Retina (tissue), 1 donor: ENCODE measurements at places on chromosomes 7 and 10.

GRCh38 chr10:92640107-92640506, 47.2 kb downstream of the KIF11 start:
- DNase-seq, result no peak

- no peak for DNase-seq
Observed at GRCh38 chr10:109207361-109207760, 716.0 kb downstream of the XPNPEP1 start.

DNA sequence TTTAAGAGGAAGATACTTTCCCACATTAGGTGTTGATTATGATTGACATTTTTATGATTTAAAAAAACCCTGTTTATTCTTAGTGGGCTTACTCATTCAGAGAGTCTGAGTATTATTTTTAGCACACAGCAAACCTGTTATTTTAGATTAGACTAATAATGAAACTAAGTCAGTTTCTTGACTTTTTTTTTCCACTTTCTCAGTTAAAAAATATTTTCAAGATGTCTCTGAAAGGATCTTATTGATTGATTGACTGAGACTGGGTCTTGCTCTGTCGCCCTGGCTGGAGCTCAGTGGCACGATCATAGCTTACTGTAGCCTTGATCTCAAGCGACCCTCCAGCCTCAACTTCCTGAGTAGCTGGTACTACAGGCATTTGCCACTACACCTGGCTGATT, 20.4 kb upstream of the INPP5F start:
- DNase-seq, result no peak

DNA sequence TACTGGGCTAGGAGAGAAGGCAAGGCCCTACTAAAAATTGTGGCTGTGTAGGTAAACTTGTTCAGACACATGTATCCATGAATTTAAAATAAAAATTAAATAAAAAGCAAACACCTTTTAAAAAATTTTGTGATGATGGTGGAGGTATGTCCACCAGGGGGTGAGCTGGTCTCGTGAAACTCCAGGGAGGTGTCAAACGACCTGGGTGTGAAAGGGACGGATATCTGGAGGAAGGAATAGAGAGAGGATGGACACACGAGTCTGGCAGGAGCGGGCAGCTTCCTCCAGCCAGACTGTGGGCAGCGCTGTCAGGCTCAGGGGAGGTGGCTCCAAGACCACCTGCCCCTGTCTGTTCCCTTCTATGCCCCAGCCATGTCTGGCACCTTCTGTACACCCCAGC, 34.8 kb upstream of the DMBT1 start:
- no peak for DNase-seq

GRCh38 chr7:137091396-137091795, 222.9 kb downstream of the CHRM2 start:
- no peak for DNase-seq

- DNase-seq, result no peak
Observed at GRCh38 chr10:123269675-123270074, 115.5 kb downstream of the BUB3 start.

GRCh38 chr10:79268742-79269141, 78.5 kb upstream of the PPIF start:
- no peak for DNase-seq

DNA sequence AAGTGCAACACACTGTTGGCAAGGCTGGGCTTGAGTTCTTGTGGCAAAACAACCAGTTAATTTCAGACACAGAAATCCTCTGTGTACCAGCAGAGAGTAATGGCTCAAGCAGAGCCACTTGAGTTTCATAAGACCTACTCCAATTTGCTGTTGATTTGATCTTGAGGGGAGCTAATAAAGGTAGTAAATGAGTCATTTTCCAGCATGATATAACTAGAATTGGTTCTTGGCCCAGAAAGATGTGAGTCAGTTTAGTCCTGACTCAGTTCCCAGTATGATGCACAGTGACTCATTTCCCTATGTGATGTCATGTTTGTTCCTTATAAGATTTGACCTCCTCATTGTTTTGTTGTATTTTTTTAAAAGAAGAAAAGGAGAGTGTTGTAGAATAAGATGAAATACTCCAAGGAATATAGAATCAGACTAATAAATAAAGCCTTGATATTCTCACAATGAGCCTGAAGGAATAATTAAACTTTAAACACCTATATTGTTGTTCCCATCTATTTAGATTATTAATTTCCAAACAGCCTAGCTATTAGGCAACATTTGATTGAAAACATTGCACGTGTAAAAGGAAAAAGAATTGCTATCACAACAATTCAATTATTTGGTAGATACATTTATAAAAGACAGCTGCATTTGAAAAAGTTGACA, 186.2 kb downstream of the REEP3 start:
- no peak for DNase-seq

GRCh38 chr10:12432402-12433189, 83.2 kb downstream of the CAMK1D start:
- no peak for DNase-seq

DNA sequence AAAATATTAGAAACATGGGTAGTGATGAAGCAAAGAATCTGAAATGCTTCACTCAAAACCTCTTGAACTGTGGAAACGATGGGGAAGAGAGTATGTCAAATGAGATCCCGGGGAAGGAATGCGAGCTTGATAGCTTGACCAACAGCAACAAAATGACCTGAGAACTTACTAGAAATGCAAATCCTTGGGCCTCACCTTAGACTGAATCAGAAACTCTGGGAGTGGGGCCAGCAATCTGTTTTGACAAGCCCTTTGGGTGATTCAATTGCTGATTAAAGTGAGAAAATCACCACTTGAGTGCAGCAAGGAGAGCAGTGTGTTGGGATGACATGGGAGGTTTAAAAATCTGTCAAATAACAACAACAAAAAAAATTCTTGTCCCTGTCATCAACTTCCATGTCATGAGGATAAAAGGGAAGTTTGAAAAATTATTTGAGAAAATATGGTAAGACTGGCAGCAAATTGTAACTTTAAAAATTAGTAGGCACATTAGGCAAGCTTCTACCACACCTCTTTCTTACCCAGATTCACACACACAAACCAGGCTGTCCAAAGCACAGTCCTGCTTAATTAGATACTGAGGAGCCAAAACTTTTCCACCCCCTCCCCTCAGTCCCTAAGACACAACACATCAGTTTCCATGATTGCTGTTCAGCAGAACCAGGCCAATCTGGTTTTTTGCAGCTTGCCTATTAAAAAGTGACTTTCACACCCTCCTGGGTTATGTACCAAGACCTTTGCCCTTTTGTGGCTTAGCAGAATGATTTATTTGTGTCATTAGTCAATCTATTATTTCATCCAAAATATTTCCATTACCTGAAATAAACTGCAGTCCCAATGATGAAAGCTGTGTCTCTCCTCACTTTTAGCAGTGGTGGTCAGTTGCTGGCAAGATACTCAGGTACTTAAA, 15.6 kb downstream of the CALCR start:
- DNase-seq, result no peak

GRCh38 chr10:1050145-1050544, 1.2 kb upstream of the IDI1 start:
- DNase-seq, result no peak

DNA sequence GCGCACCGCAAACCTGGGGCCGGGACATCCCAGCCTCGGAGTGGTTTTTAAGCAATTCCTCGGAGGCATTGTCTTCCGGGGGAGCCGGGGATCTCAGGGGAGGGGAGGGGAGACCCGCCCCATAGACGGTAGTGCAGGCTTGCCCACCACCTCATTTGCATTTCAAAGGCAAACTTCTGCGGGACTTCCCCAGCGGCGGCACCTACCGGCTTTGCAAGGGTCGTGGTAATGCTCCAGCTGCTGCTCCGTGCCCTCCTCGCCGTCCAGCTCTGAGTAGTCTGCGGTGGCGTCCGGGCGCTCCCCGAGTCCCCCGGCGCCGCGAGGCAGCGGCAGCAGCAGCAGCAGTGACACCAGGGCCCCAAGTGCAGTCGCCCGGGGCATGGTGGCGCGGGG, 425 bp downstream of the TLL2 start:
- DNase-seq, result no peak

DNA sequence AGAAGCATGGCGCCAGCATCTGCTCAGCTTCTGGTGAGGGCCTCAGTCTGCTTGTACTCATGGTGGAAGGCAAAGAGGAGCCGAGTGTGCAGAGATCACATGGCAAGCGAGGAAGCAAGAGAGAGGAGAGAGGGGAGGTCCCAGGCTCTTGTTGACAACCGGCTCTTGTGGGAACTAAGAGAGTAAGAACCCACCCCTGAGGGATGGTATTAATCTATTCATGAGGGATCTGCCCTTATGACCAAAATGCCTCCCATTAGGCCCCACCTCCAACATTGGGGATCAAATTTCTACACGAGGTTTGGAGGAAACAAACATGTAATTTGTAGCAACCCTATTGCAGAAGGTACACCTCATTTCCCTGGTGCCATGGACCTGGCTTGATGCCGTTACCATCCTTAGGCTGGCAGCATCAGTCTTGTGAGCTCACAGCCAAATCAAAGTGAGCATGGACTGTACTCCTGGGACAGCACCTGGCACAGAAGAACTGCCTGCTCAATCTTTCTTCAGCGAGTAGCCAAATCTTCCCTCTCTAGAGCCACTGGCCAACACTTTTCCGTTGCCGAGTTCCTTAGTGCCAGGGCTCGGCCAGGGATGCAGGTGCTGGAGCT, 6.5 kb downstream of the BTBD16 start:
- no peak for DNase-seq

GRCh38 chr7:157564517-157565177, 227.8 kb downstream of the DNAJB6 start:
- DNase-seq, result no peak

DNA sequence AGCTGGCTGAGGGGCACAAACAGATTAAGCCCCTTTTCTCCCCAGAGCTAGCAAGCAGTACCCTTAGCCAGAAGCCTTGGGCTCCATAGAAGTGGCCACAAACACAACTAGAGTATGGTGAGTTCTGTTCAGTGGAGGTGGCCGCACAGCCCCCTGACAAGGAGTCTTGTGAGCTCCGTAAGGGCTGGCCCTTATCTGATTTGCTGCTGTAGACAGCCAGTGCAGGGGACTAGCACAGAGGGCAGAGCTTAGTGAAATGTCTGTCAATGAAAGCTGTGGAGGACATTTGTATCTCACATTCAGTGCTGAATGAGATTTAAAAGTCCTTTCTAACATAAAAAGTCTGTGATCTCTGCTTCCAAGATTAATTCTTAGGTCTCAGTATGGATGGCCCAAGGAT, 137.3 kb downstream of the AUTS2 start:
- DNase-seq, result no peak

DNA sequence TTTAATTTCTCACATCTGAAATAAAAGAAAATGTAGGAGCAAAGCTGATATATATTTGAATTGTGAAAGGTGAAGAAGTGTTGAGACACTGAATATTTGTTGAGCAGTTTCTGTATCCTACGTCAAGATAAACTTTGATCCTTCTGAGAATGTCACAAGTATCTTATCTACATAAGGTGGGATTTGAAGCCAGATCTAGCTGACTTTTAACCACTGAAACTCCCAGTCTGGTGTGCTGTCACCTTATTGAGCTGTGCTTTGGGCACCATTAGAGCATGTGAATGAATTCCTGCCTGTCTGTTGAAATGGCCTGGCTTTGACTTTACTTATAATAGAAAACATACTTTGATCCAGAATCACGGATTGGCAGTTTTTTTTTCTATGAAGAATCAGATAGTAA, 15.2 kb downstream of the GPR141 start:
- DNase-seq, result no peak

DNA sequence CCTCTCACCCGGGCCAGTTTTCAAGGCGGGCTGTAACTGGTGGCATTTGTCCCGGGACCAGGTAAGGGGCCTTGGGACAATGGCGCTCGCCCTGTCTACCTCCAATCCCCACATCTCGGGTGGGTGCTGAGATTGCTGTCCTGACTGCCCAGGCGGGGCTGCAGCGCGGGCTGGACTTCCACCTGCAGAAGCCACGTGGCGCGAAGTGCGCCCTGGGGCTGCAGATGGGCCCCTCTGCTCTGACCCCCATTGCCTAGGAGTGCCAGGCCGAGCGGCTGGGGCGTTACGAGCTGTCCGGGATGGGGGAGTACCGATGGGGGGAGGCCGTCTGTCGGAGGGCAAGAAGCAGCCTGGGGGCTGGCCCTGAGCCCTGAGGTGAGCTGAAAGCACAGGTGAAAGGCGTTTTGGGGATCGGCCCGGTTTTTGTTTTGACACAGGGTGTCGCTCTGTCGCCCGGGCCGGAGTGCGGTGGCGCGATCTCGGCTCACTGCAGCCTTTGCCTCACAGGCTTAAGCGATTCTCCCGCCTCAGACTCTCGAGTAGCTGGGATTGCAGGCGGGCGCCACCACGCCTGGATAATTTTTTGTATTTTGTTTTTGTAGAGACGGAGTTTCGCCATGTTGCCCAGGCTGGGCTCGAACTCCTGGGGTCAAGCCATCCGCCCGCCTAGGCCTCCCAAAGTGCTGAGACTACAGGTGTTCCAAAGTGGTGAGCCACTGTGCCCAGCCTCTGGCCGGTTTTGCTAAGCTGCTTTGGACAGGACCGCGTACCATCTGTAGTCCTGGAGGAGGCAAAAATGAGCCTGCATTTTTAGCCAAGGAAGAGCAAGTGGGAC, at the start of gene SFXN2:
Gene SFXN2, plus strand, starts transcription at position 16 of the 835 bp plus-strand sequence. CDS start 12,001 bp downstream, outside the sequence.
- no peak for DNase-seq

DNA sequence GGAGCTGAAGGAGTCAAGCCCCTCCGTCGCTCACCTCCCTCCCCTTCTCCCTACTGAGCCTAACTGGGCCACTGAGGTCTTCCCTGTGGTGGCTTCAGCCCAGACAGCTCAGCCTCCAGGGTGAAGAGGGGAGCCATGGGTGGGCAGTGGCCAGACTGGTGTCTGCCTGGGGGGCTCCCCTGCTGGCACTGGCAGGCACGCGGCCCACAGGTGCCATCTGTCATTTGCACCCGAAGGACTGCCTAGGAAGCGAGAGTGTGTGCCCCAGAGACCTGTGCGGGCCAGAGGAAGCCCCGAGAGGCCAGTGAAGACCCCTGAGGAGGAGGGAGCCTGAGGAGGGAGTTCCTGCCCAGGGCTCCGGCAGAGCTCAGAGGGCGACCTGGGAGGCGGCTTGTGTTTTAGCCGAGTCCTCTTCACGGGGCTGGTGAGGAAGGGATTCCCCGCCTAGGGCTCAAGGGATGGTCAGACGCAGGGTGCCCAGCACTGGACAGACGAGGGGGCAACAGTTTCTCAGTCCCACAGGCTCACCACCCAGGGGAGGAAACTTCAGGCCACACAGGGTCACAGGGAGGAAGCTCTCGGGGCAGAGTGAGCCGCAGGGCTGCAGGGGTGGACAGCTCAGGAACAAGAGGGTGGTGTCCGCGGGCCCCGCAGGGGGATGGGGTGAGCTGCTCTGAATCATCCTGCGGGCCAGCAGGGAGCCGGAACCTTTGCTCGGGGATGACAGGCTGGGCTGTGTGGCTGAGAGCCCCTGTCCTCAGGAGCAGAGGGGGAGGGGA, 76.2 kb upstream of the PPP2R2D start:
- DNase-seq, result peak; percentile 21

GRCh38 chr10:129320340-129320739, 146.7 kb upstream of the MGMT start:
- no peak for DNase-seq

DNA sequence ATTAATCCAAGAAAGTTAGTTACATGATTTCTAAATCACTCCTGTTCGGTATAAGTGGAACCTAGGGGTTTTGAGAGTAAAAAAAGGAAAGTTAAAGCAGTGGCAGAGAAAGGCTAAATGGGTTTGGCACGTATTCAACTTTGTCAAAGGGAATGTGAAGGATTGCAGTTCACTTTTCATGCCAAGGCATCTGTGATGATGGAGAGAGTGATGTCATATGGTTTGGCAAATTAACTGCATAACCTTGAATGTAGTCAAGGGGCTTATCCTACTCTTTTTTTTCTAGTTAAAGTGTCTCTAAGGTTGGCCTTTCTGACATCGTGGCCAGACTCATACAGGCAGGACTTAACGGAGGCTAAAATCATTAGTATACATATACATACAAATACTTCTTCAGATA, 277.8 kb downstream of the EXOC4 start:
- DNase-seq, result no peak

- no peak for DNase-seq
Observed at GRCh38 chr7:142280263-142280662, 22.4 kb upstream of the PRSS58 start.

GRCh38 chr10:95246582-95247051, 44.2 kb downstream of the PDLIM1 start:
- peak; percentile 75 for DNase-seq
